ENCODE measurements at places on chromosomes 2 and 18. TPM values are rescaled to one million over a fixed set of nuclear protein-coding genes. Genes with fewer than 3 reads are reported as not detected.

Gene RESP18
- total RNA-seq, result not detected

Gene CRACDL
- 5.3 TPM for total RNA-seq

Gene REG1B
- total RNA-seq, result not detected

Gene CCDC74B
- 2.5 TPM for total RNA-seq

Gene PTH2R
- not detected for total RNA-seq

Gene VWC2L
- not detected for total RNA-seq

Gene NAT8
- not detected for total RNA-seq

Gene RMND5A
- total RNA-seq, result 71.0 TPM

Gene ANKRD29
- total RNA-seq, result 2.2 TPM

Gene MLPH
- total RNA-seq, result 27.1 TPM

Gene KIF1A
- 41.8 TPM for total RNA-seq

- DNase-seq, result no peak
These were observed 242.0 kb upstream of the LYPD1 start for GRCh38 chr2:132911726-132912724.

- DNase-seq, result peak; percentile 40
These were observed 100.2 kb upstream of the TEX51 start for GRCh38 chr2:126798276-126799140.

DNA sequence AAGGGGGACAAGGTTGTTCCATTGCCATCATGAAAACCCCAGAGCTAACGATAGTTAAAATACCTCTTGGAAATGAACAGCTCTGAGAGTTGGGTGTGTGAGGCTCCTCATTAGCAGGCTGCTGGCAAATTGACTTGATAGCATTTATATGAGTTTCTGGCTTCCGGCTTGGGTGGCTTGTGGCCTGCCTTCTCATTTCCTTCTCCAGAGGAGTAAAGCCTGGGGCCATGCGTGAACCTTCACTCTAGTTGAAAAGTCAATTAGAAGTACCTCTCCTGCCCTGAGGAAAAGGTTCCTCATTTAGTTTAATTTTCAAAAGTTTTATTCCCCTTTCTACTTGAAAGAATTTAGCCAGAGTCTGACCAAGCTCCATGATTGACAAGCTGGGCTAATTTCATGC lies 67.1 kb downstream of the MGAT5 start:
- no peak for DNase-seq

- no peak for DNase-seq
These were observed 39.1 kb downstream of the SP100 start for GRCh38 chr2:230455005-230455684.

DNA sequence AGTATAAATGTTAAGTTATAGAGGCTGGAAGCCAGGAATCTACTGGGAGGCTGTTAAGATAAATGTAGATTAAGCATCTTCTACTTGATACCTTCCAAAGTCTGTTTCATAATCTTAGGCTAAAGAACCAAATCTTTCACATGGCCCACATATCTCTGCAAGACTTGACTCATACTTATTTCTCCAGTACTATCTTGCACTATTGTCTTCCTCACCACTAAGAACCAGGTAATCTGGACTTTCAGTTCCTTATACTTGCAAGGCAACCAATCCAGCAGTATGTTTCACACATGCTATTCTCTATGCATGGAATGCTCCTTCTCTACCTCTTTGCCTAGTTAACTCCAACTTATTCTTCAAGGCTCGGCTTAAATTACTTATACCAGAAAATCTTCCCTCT lies 62.2 kb downstream of the RBMS1 start:
- no peak for DNase-seq

GRCh38 chr2:236889791-236890704 lies 195.6 kb upstream of the COPS8 start:
- no peak for DNase-seq

DNA sequence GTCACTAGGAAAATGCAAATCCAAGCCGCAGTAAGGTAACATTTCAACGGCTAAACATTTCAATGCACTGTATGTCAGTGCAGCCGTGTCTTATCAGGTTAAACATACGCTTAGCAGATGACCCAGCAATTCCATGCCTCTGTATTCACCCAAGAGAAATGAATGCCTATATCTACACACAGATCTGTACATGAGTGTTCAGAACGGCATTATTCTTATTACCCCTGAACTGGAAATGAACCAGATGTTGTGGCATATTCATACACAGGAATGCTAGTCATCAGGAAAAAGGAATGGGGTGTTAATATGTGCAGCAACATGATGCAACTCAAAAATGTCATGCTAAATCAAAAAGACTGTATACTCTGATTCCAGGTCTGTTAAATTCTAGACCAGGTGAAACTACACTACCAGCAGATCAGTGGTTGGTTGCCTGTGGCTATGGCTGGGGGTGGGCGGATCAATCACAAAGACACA lies 80.4 kb upstream of the RPL31 start:
- DNase-seq, result no peak

DNA sequence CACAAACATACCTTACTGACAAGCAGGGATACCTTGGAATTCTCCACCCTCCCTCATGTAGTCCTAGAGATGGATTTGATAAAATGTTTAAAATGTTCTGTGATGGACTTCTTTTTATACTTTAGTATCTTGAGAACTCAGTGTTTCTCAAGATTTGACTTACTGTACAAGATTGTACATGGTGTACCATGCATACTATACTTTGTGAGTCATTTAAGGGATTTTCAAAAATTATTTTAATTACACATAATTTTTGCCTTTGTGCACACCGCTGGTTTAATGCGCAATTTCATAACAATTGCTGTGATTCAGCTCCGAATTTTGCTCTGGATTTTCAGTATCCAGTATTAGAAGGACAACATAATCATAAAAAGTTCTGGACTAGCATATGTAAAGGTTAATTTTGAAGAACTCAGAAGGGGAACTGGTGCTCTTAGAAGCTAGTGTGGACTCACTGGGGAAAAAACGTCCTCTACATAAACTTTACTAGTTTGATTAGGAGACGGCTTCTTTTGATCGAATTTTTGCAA lies 78.6 kb upstream of the ACSL3 start:
- DNase-seq, result no peak

- DNase-seq, result no peak
These were observed 85.6 kb downstream of the IKZF2 start for GRCh38 chr2:213065583-213066442.

GRCh38 chr2:121211251-121211650 lies 73.8 kb downstream of the TFCP2L1 start:
- DNase-seq, result no peak

DNA sequence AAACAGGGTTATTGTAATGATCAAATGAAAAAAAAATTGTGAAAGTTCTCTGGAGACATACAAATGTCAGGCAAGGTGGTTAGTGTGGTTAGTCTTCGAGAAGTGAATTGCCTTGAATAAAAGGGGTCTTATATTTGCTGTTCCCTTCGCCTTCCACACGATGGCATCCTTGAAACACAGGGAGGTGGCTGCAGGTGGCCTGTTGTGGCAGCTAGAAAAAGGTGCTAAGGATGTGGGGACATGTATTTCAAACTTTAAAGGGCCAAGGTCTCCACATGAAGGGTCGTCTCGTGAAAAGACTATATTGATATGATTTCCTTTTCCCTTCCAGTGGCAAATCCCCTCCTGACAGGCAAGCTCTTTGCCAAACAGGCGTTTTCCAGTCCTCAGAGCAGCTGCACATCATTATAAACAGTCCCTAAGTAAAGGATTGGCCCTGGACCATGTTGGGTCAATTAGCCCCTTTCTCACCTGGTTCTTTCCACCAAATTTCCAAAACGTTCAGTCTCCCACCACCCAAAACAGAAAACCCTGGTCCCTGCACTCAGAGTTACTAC lies 68.5 kb downstream of the COPS8 start:
- DNase-seq, result no peak

DNA sequence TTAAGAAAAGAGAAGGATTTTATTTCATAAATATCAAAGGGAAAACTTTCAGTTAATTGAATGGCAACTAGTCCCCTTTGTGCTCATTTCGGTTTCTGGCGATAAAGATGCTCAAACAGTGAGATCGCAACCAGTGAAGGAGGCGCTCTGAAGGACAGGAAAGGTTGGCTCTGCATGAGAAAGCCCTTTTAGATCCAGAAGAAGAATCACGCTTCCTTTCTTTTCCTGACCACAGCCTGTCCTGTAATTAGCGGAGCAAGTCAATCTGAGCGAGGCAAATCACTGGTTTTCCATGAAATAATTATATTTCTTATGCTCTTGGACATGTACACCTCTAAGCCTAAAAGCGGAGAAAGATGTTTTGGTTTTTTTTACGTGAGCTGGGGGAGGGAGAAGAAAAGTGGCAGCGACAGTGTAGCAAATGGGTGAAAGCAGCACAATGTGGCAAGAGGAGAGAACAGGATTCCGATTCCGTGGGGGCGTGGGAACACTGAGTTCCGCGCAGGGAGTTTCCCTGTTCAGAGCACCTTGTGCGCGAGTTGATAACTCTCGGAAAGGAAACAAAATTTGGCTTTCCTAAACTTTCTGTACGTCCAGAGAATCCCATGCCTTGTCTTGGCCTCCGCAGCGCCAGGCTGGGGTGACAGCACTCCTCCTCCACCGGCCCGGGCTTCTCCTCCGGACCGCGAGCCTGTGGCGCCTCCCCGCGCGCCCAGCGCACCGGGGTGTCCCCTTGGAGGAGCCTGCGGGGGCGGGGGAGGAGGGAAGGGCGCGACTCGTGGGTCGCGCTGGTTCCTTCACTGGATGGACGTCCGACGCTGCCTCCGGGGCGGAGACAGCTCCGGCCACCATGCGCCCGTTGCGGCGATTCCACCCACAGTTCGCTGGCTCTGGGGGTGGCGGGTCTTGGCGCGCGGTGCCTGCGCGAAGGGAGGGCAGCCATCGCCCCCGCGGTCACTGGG lies 620 bp upstream of the SLC9A2 start:
- DNase-seq, result no peak

- DNase-seq, result no peak
These were observed 67.2 kb upstream of the SATB2 start for GRCh38 chr2:199524689-199525574.

- DNase-seq, result peak; percentile 68
These were observed 35.9 kb upstream of the SNED1 start for GRCh38 chr2:240962300-240963064.

DNA sequence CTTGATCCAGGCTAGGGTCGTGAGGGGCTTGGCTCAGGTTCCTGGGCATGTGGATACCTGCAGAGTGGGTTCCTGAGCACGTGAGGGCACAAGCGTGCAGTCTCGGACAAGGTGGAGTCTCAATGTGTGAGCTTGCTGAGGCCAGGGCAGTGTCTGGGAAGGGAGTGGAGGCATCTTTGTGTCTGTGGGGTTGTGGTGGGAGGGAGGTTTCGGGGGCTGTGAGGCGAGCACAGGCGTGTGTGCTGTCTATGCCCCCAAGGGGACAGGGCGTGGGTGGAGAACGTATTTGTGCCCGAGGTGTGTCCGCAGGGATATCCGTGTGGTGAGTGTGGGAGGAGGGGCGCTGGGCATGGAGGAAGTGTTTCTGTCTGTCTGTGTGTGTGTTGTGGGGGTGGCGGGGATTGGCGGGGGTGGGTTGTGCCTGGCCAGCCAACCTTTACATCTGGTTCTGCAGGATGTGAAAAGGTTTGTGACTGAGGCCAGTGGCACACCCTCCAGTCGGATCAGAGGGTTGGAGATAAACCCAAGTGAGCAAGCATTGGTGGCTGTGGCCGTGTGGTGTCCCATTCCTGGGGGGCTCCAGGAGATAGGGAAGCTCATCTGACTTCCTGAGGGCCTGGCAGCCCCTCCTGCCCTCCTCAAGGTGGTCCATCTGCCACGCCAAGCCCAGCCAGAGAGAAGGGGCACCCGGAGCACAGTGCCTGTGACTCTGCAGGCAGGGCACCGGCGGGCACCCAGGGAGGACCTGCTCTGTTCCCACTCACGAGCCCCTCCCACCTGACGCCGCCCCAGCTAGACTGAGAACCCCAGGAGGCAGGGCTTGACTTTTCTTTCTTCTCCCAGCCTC lies 57.1 kb downstream of the ZFP36L2 start:
- DNase-seq, result no peak

- DNase-seq, result no peak
These were observed 573 bp downstream of the STAM2 start for GRCh38 chr2:152175012-152175367.

DNA sequence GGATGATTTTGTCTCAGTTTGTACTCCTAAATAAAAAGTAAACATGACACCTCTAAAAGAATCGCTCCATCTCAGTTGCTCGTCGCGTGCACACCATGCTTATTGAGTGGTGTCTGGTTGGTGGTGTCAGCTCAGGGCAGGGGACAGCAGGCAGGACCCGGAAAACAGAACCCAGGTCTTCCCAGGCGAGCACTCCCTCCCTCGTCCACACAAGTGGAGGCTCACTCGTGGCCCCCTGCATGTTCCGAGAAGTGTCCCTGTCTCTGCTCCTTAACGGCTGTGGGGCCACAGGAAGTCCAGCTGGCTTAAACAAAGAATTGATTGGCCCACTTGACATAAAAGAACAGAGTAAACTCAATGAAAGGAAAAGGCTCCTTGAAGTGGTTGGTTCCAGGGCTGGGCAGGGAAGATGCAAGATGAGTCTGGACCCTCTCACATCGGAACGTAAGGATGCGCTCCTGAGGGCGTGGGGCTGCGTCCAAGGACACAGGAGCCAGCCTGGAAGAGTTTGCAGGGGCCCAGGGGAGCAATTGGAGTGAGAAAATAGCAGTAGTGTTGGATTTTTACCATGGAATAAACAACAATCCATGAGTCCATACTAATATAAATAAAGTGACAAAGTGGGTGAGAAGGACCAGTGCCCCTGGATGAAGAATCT lies 13.1 kb upstream of the CNDP1 start:
- DNase-seq, result no peak

DNA sequence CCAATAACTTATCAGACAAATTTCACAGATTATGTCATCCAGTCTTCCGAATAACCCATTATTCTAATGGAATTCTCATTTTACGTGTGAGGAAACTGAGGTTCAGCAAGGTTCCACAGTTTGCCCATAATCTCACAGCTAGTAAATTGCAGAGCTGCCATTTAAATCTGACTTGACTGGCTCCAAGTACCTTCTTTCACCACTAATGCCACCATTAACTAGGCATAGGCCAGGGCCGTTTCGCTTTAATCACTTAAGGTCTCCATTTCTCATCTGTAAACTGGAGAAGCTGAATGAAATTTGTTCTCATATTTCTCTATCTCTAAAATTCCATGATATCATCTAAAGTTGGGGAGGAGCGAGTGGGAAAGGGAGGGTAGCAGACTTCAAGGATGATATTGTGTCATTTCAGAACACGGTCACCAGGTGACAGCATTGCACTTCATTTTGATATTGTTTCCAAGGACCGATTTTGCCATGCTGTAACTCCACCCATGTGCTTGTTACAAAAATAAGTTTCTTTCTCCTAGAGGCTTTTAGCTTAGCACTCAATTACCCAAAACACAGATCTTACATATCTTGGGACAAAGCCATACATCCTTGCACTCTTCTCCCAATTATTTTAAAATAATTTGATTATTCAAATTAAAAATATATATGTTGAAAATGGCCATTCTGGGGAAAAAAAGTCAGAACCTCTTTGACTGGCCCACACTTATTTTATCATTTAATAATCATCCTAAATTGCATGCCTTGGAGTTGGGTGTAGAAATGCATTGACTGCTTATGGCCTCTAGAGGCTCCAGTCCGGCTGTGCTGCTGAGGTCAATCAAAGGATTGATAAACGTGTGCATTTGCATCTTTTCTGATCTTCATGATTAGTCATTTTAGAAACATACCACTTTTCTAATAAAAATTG lies 123.8 kb downstream of the AKAIN1 start:
- DNase-seq, result no peak

- DNase-seq, result no peak
These were observed 102.9 kb downstream of the SLC39A10 start for GRCh38 chr2:195759877-195760276.

GRCh38 chr18:24726727-24727492 lies 266.5 kb downstream of the HRH4 start:
- DNase-seq, result peak; percentile 63

Data from right atrium auricular region (tissue), 2 donors.